ENCODE measurements at places on chromosomes 6 and 20.

DNA sequence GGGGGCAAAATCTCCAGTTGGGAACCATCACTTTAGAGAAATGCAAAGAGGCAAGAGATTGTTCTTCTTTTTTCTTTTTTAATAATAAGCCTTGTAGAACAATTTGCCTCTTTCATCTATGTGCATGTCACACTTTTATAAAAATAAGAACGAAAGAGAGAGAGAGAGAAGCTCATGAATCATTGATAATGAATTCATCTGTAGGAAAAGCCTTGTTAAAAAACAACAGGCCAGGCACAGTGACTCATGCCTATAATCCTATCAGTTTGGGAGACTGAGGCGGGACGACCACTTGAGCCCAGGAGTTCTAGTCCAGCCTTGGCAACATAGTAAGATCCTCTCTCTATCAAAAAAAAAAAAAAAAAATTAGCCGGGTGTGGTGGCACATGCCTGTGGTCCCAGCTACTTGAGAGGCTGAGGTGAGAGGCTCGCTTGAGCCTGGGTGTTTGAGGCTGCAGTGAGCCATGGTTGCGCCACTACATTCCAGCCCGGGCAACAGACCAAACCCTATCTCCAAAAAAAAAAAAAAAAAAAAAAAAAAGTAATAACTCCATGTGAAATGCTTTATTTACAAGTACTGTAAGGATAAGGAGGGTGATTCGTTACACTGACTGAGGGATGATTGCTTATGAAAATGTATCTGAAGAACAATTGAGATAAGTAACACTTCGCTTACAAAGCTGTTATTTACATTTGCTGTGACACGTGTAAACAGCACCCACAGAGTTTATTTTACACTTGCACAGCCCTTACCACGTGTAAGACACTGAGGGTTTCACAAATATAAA, 6.0 kb downstream of the CCN5 start:
- no peak for DNase-seq

DNA sequence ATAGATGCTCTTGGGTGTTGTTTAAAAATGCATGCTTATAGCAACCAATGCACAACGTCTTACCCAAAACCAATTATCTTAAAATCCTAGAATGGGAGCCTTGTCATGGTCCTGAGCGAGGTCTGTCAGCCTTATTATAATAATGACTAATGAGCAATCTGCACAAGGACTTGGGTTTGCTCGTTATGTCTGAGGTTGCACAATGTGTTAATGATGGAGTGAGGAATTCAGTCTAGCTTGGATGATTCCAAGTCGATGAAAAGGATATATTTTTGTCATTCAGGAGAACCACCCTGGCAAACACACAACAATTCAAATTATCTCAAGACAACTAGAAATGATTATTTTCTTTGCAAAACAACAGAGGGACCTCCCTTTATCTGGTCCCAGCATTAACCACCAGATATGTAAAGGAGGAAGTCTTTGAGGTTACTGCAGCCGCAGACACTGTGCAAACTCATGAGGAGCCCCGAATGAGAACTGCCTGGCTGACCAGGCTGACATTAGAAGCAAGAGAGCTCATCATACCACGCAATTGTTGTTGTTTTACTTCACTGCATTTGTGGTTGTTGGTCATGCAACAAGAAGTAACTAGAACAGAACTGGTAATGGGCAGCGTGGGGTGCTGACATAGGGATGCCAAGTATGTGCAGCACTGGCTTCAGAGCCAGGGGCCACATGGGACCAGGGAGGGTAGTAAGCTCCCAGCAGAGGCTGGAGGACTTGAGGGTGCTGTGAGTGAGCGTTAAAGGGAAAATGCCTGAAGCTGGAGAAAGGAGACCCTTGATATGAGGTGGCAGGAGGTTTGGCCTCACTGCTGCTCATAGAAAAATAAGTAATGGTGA, 488.3 kb downstream of the CDH26 start:
- DNase-seq = no peak

GRCh38 chr20:45100563-45101245, at the start of gene KCNS1:
Gene KCNS1, minus strand, starts transcription at chr20:45101127. Its CDS starts 1,891 bp downstream, at chr20:45099236.
- DNase-seq = no peak

GRCh38 chr6:113121571-113121970, 735.6 kb upstream of the MARCKS start:
- DNase-seq = no peak

- DNase-seq = no peak
Measured at GRCh38 chr6:47655719-47656595, 42.4 kb upstream of the ADGRF4 start.

GRCh38 chr6:148398678-148399077, 56.0 kb downstream of the SASH1 start:
- no peak for DNase-seq

DNA sequence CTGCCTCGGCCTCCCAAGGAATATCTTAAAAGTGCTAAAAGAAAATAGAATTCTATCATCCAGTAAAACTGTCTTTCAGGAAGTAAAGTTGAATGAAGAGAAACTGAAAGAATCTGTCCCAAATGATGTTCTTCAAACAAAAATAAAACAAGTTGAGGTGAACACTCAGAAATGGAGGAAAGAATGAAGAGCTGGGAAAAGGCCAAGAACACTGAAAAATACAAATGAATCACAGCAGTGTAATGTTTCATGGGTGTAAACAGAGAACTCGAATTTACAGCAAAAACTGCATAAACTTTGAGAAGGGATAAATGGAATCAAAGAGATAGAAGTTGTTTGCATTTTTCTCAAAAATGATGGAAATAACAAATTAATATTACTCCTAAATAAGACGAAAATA, 317.3 kb downstream of the TAF4 start:
- DNase-seq = no peak

DNA sequence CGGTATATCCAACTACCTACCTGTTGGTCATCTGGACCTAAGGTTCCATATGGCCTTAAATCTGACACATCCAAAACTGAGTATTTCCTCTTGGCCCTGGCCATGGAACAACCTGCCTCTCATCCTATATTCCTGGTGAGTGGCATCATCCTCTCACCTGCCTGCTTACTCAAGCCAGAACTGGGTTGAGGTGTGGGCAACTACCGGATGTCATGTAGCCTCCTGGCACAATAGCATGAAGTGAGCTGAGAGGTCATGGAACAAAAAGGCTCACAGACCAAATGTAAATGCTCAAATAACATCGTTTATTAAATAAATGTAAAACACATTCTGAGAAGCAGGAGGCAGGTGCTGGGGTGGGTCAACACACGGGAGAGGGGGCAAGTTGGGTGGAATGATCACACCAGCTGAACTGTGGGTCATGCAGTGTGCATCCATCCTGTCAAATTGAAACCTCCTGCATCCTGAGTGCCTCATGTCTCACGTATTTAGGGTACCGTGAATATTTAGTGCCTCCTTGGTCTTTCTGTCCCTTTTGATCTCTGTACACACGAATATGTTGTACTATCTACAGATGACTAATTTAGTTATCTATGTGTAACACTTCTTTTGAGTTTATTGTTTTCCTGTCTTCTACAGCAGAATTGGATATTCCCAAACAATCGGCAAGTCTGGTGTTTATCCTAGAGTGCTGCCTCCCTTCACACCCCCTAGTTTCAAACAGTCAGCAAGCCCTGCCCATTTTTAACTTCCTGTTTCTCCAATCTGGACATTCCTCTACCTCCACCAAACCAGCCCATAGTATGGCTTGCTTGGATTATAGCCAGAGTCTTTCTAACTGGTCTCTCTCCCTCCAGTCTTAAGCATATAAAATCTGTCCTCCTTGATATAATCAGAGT, 7.9 kb upstream of the POU5F1 start:
- no peak for DNase-seq

GRCh38 chr6:13696226-13696625, 15.4 kb downstream of the RANBP9 start:
- DNase-seq = no peak

GRCh38 chr6:12069891-12070529, 57.9 kb downstream of the HIVEP1 start:
- no peak for DNase-seq

GRCh38 chr20:17456279-17456678, 74.9 kb downstream of the BFSP1 start:
- no peak for DNase-seq

- no peak for DNase-seq
Measured at GRCh38 chr6:28945349-28945748, 21.6 kb upstream of the TRIM27 start.

GRCh38 chr6:130797061-130797460, 30.1 kb upstream of the SMLR1 start:
- no peak for DNase-seq

DNA sequence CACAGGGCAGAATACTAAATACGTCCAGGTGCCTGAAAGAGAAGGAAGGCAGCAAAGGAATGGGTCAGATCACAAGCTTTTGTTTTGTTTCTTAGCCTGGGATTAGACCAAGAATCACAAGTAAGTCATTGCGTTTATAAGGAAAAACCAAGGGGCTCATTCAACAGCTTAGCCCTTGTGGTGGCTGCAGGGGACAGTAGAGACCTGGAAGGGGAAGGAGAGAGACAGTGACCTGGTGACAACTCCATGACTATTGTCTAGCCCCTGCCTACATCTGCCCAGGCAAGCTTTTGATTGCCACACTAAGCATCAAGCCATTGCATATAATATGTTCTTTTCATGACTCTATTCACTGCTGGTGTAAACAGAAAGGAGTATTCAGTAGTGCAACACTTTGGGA, 30.2 kb upstream of the TBC1D7 start:
- no peak for DNase-seq

- DNase-seq = no peak
Measured at GRCh38 chr20:3068075-3068474, 3.3 kb upstream of the OXT start.

- DNase-seq = no peak
Measured at GRCh38 chr20:13299401-13299800, 78.3 kb downstream of the ISM1 start.

GRCh38 chr20:8076306-8077136, 55.5 kb upstream of the PLCB1 start:
- no peak for DNase-seq

DNA sequence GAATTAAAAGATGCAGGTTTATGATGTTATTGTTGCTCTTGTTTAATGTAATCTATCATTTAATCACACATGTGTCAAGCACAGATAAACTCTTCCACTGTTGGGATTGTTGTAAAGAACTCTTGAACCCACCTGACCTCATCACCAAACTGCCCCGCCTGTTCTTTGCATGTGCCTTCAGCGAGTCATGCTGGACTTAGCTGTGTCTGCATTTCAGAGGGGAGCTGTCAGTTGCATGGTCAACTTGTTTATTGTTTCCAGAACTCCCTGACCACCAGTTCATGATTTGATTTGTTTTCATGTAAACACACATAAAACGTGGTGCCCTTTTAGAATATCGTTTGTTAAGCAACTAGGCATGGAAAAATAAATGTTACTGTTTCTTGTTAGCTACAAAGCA, 93.6 kb downstream of the KHDC1L start:
- no peak for DNase-seq

DNA sequence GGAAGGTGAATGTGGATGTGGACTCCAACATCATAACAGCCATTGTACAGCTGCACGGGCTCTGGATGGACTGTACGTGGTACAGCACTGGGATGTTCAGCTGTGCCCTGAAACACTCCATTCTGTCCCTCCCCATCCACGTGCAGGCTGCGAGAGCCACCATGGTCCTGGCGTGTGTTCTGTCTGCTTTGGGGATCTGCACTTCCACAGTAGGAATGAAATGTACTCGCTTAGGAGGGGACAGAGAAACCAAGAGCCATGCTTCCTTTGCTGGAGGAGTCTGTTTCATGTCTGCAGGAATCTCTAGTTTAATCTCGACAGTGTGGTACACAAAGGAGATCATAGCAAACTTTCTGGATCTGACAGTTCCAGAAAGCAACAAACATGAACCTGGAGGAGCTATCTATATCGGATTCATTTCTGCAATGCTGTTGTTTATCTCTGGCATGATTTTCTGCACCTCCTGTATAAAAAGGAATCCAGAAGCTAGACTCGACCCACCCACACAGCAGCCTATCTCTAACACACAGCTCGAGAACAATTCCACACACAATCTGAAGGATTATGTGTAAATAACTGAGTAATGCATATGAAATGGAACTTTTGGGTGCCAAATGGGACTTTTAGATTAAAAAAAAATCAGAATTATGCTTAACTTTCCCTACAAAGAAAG, 12.1 kb downstream of the CLDN20 start:
- no peak for DNase-seq

- no peak for DNase-seq
Measured at GRCh38 chr6:112663698-112664097, 316.6 kb downstream of the RFPL4B start.

DNA sequence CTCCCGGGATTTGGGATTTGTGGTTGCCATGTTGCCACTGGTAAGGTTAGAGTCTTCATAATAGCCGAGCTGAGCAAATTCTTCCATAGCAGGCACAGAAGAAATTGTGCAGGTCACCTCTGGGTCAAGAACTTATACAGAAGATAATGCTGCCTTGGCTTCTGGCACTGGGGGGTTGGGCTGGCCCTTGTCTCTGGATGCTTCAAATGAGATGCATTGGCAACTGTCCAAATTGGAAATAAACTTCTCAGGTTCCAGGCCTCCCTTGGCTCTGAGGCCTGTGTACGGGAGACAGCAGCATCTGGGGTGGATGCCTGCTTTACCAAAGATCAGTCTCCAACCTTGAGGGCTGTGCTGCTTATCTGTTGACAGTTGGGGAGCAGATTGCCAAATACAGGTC, 26.2 kb downstream of the MYO6 start:
- DNase-seq = no peak

- no peak for DNase-seq
Measured at GRCh38 chr6:73418081-73418741, 23.6 kb downstream of the DDX43 start.

- DNase-seq = no peak
Measured at GRCh38 chr20:57255183-57255582, 11.3 kb downstream of the BMP7 start.

GRCh38 chr6:109701774-109702173, 10.7 kb downstream of the FIG4 start:
- no peak for DNase-seq

DNA sequence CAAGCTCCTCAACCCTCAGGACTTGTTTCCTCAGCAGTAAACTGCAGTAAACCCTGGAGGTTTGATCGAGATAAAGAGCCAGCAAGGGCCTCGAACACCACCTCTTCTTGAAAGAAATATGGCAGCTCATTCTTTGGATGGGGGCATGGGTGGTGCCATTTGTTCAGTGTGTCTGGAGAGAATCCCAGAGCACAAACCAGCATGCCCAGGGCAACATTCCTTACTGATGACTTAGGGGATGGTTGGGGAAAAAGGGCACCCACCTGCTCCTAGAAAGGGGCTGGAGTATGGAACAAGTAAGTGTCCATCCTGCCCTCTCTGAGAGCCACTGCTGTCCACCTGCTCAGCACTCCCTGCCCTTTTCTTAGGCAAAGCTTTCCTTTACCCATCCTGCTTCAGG, 31.3 kb upstream of the ZFAND3 start:
- no peak for DNase-seq

DNA sequence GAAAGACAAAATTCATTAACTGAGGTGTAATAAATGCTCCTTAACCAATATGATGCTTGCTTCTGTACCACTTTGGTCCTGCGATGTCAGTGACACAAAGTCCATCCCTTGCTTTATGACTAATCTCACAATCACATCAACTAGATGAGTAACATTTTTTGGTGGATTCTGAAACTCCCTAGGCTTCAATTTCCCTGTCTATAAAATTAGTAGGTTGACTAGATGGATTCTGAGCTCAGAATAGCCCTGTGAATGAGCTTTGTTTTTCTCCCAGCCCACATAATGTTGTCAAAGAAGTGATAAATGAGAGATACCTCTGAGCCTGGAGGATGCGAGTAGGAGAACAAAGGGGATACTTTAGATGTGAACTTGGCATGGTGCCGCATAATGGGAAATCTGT, 9.1 kb downstream of the TXLNB start:
- no peak for DNase-seq
